ENCODE measurements at places on chromosomes 16 and 17. TPM values are rescaled to one million over a fixed set of nuclear protein-coding genes. Genes with fewer than 3 reads are reported as not detected.

DNA sequence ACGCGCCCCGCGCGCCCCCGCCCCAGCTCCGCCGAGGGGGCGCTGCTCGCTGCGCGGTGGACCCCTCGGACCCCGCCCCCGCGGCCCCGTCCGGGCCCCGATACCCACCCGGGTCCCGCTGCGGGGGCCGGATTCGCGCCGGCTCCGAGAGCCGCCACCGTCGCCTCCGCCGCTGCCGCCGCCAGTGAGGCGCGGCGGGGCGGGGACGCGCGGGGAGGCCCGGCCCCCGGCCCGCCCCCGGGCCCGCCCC is at the start of gene TBC1D16:
Gene TBC1D16, minus strand, starts transcription at position 186 of the 250 bp plus-strand sequence. CDS start 22,325 bp downstream, outside the sequence.
- no peak for DNase-seq

DNA sequence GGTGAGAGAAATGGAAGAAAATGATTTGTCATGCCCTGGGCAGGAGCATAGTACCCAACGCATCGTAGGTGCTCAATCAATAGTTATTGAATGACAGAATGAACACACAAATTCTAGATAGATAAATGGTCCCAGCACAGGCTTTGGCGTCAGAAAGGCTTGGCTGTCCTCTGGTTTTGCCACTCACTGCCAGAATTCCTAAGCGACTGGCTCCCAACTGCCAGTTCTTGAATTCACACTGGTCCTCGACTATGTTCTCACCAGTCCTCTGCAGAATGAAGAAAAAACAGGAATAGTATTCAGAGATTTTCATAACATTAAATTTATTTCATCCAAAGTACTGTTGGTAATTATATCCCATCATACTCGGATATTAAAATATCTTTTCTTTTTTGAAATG is 163.1 kb upstream of the NOL11 start:
- no peak for DNase-seq

GRCh38 chr17:46772475-46773220 is 45.8 kb downstream of the WNT3 start:
- no peak for DNase-seq

CFAP119 gene
- polyA plus RNA-seq: 0.42 TPM

DNA sequence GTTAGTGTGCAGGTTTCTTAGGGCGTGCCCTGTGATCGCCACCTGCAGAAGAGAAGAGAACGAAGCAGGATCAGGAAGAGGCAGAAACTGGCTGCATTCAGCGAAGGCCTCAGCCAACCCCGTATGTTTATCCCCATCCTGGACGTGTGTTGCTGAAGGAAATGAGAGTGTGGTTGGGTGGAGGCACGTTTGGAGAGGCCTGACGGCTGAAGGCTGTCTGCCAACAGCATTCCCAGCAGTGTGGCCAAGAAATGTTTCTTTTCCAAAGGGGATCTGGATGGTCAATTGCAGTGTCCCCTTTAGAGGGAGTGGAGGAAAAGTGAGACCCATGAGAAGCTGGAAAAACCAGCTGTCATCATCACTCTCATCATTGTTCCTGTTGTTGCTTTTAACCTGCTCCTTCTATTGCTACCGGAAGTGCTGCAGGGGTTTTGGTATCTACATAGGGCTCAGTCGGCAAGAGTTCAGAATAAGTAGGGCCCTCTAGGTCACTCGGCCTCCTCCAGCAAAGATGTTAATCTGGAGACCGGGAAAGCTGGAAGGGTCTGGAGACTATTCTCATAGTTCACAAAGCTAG is 46.5 kb upstream of the SLC47A1 start:
- DNase-seq: no peak

SLC47A1 gene
- polyA plus RNA-seq: not detected

DNA sequence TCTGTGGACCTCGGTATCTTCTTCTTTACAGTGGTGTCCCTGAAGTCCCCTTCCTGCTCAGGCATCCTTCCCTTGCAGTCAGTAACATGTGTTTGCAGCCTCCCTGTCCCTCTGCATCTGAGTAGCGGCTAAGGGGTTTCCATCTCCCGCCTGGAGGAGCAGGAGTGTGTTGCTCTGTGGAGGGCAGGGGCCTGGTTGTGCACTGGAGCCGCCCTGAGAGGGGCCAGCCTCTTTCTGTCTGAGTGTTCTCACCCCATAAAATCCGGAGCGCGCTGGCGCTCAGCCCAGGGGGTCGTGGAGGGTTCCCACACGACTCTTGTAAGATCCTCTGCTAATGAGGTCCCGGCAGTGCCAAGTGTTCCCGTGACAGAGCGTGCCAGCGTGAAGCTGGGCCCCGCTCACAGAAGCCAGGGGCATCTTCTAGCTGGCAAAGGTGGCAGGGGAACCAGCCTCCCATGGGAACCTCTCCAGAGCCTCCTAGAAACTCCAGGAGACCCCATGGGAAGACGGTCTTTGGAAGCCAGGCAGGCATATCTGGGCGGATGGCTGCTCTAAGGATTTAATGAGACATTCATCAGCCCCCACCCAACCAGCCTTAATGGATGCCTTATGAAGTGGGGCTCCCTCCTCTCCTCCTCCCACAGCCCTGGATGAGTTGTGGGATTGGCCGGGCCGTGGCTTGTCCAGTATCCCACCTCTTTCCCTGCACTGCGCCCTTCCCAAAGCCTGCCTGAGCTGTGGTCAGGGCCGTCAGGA is 91.4 kb upstream of the GSE1 start:
- no peak for DNase-seq

GRCh38 chr16:30808146-30808545 is 21.1 kb upstream of the ZNF629 start:
- DNase-seq: no peak

- DNase-seq: no peak
Measured at GRCh38 chr17:80836971-80837481, 154.6 kb upstream of the CHMP6 start.

DNA sequence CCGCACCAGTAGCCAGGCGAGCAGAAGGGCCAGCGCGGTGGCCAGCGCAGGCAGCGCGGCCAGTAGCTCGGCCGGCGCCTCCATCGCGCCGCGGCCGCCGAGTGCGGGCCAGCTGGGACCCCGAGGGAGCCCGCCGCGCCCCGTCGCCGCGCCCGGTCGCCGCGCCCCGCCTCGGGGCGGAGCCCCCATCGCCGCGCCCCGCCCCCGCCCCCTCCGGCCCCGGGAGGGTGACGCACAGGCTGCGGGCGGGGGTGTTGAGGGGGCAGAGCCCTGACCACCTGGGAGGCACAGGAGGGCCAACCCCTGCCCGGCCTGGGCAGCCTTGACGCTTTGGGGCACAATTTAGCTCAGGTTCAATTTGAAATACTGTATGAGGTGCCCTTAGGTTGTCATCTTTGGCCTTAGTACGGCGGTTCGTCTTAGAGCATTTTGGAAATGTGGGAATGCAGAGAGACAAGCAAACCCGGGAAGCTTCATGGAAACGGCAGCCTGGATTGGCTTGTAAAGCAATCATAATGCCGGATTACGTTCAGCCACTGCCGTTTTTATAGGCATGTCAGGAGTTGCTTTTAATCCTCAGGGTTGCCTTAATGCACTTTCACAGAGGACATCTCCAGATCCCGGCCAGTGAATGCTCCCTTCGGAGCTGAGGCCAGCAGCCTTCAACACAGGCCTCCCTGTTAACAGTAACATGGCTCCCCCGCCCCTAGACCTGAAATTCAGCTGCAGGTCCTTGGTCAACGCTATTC is at the start of gene MXRA7:
Gene MXRA7, minus strand, starts transcription at position 103 of the 749 bp plus-strand sequence. Its CDS starts 19 bp downstream, at position 84.
- DNase-seq: peak; percentile 35

KCNJ2 gene
- not detected for polyA plus RNA-seq

GRCh38 chr16:85798901-85799496 is 345 bp downstream of the EMC8 start:
- DNase-seq: peak; percentile 57

DNA sequence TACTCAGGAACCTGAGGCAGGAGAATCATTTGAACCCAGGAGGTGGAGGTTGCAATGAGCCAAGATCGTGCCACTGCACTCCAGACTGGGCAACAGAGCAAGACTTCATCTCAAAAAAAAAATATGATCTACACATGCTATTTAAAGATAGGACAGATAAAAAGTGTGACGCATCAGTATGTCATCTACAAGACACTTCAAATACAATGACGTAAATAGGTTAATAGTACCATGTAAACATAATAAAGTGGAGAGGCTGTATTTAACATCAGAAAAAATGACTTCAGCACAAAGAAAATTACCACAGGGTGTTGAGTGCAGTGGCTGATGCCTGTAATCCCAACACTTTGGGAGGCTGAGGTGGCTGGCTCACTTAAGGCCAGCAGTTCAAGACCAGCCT is 20.2 kb downstream of the ZNF778 start:
- DNase-seq: no peak

GRCh38 chr17:76631821-76632565 is 11.6 kb downstream of the ST6GALNAC1 start:
- DNase-seq: no peak

GRCh38 chr17:29246628-29247027 is at the start of gene CRYBA1:
Gene CRYBA1 (plus strand): TSS chr17:29246859. CDS start chr17:29246864, 5 bp downstream.
- DNase-seq: no peak

- DNase-seq: no peak
Measured at GRCh38 chr17:65850486-65850885, 289.0 kb upstream of the AXIN2 start.

GRCh38 chr16:48971571-48972077 is 310.0 kb downstream of the CBLN1 start:
- no peak for DNase-seq

DNA sequence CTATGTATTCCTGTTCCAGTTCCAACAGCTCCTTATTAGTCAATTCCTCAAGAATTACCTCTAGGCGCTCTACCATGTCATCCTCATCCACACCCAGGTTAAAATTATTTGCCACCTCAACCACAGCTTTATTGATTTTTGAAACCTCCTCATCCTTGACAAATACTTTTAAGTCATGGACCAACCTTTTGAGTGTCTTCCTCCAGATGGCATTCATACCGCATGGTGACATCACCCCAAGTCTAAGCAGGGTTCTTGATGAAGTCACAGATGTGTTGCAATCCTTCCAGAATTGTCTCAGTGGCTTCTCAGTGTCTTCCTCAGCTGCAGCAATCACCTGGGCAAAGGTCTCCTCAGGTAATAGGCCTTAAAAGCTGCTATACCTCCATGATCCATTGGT is 40.1 kb downstream of the BCL7C start:
- no peak for DNase-seq

- no peak for DNase-seq
Measured at GRCh38 chr17:75073618-75074047, 14.1 kb upstream of the SLC16A5 start.

DNA sequence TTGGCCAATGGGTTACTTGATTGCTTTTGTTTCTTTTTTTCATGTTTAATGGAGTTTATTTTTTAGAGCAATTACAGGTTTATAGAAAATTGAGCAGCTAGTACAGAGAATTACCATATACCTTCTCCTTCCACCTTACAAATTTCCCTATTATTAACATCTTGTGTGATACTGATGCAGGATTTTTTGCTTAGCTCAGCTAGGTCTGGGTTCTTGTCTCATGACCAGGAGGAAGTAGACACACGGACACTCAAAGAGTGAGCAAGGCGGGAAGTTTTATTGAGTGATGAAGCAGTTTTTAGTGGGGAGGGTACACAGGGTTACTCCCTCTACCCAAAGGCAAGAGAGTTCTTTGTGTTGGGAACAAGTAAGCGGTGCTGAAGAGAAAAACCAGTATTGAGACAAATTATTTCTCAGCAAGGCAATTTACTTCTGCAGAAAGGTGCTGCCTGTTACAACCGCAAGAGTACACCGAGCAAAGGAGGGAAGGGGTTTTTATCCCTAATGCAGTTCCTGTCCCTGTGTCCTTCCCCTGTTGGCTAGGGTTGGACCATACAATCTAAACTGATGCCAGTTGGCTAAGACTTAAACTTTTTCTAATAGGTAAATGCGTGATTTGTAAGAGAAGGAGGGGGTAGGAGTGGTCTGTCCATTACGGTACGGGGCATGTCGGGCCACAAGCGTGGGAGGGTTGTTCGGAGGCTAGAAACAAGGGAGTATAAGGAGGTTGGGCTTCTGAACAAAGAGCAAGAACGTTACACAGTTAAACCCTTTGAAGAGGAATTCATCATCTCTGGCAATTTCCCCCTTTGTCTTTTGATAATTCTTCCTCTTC is 26.9 kb downstream of the SEC14L1 start:
- DNase-seq: no peak

KRT27 gene
- not detected for polyA plus RNA-seq

- DNase-seq: no peak
Measured at GRCh38 chr16:50396761-50397535, 28.2 kb upstream of the BRD7 start.

CDH13 gene
- polyA plus RNA-seq: not detected

DNA sequence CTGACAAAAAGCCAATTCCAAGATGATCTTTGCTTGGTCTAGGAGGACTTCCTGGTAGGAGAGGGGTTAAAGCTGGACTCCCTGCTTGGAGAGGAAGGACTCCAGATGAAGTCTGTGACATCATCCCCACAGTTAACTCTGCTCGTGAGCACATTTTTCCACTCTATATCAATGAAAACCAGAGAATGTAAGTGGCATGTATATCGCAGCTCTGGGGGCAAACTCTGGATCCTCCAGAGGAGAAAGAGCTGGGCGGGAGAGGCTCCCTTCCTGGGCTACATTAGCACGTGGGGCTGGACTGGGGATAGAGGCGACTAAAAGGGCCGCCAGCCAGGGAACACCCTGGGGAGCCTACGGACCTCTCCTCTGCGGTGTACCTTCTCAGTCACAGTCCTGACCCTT is 34.1 kb downstream of the HIC1 start:
- DNase-seq: no peak

KRTAP1-1 gene
- not detected for polyA plus RNA-seq

DNA sequence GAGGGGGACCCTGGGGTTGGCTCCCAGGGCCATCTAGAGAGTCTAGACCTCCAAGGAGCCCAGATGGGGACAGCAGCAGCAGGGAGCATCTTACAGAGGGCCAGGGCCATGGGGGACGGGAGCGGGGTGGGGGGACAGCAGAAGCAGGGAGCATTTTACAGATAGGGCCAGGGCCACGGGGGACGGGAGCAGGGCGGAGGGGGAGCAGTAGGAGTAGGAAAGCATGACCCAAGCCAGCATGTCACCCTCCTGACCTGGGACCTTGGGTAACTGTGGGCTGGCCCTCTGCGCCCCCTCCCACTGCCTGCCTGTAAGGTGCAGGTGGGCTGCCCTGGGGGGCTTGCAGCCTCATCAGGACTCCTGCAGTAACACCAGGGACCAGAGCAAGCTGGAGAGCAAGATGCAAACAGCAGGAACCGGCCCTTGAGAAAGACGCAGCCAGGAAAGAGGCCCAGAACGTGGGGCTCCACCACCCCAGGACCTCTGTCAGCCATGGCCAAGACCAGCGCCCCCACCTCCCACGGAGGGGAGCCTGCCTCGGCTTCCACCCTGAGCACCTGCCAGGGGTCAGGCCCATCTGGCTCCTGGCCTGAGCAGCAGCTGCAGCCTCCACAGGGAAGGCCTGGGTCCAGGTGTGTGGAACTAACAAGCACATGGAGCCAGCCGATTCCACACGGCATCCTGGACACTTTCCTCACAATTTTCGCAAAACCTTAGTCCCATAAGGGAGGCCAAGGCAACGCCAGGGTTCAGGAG is 2.4 kb downstream of the ZNF598 start:
- no peak for DNase-seq

DNA sequence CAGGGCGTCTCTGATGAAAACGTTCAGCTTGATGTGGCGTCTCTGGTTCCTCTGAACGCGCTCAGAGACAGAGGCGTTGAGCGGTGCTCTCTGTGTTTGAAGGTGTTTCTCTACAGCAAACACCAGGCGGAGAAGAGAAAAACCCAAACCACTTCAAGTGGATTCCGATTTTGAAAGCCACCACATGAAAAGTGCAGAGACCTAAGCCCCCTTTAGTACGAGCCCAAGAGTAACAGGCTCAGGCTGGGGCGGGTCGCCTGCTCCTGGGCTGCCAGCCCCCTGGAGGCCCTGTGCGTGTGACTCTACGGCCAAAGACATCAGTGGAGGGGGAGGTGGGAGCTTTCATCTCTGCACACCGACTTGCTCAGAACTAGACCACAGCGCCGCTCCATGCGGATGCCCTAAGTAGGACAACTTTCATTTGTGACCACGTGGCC is 328.4 kb downstream of the MAF start:
- peak; percentile 80 for DNase-seq

All from CD4-positive, alpha-beta memory T cell (primary cell).